ENCODE measurements at places on chromosomes 4 and X. TPM values are rescaled to one million over a fixed set of nuclear protein-coding genes. Genes with fewer than 3 reads are reported as not detected.

DNA sequence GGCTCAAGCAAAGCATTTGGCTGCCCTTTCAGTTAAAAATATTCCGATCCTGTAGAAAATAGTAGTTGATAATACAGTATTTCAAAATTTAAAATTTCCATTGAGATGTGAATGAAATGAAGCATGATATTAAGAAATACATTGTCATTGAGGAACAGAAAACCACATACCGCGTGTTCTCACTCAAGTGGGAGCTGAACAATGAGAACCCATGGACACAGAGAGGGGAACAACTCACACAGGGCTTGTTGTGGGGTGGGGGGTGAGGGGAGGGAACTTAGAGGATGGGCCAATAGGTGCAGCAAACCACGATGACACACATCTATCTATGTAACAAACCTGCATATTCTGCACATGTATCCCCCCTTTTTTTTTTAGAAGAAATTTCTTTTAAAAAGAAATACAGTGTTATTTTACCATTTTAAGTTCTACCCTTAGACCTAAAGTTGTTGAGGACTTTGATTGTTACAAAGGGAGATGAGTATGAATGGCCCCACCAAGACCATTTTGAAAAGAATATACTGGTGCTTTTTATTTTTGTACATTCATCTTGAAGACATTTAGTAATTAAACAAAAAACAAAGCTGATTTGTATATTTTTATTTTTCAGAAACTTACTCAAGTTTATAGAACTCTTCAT is 52.0 kb upstream of the IL13RA1 start:
- DNase-seq: no peak
- no peak overlapping the region for H3K4me3 ChIP-seq
- H3K4me1 ChIP-seq: peaks cover 2% of the 10 kb centered on the region

- H3K27me3 ChIP-seq: peaks cover 2% of the 10 kb centered on the region
- no peak for DNase-seq
- no peaks in the 10 kb centered on the region for H3K4me1 ChIP-seq
- no peak overlapping the region for H3K4me3 ChIP-seq
- H3K27ac ChIP-seq: no peak overlapping the region
Observed at GRCh38 chrX:2507196-2507595, 6.4 kb upstream of the DHRSX start.

DNA sequence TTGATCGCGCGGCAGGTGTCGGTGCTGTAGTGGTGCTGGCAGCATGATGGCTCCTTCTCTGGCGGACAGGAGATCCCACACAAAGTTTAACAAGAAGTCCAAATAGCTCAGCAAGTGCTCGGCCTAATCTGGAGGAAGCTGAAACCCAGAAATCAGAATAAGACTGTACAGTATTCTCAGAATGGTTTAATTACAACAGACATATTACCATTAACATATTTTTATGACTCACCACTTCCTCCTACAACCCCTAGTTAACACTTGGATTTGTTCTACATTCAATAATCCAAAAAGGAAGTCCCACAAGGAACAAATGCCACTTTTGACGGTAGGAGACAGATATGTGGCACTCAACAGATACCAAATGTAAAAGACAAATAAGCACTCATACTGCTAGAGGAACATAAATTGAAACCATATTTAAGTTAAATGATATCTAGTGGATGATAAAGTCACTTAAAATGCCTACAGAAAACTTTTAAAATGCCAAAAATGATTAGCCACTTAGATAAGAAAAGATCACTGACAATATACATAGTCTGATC is 91.2 kb downstream of the HUWE1 start:
- H3K4me3 ChIP-seq: no peak overlapping the region
- H3K4me1 ChIP-seq: peaks cover 3% of the 10 kb centered on the region
- DNase-seq: no peak
- no peaks in the 10 kb centered on the region for H3K27me3 ChIP-seq

DNA sequence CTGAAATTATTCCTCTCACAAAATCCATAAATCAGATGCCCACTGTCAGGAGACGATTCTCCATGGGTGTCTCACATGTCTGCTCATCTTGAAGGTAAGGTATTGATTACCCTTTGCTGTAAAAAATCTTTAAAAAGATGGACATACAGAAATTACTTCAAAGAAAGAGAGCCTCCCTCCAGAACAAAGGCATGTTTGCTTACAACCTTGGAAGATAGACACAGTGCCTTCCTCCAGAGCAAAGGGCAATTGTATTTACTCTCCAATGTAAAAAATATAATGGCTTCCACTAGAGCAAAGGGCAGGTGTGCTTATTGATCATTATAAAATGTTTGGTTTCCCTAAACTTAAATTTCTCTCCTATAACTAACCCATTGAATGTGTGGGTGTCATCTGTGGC is 616.2 kb downstream of the ANKRD50 start:
- no peaks in the 10 kb centered on the region for H3K4me1 ChIP-seq
- H3K27me3 ChIP-seq: no peaks in the 10 kb centered on the region
- H3K27ac ChIP-seq: no peak overlapping the region
- no peak for DNase-seq
- no peaks in the 10 kb centered on the region for H3K36me3 ChIP-seq

- H3K4me1 ChIP-seq: no peaks in the 10 kb centered on the region
- no peak for DNase-seq
- H3K27ac ChIP-seq: no peak overlapping the region
- H3K27me3 ChIP-seq: no peaks in the 10 kb centered on the region
- H3K36me3 ChIP-seq: no peaks in the 10 kb centered on the region
Observed at GRCh38 chrX:12751887-12752286, 39.3 kb upstream of the PRPS2 start.

DNA sequence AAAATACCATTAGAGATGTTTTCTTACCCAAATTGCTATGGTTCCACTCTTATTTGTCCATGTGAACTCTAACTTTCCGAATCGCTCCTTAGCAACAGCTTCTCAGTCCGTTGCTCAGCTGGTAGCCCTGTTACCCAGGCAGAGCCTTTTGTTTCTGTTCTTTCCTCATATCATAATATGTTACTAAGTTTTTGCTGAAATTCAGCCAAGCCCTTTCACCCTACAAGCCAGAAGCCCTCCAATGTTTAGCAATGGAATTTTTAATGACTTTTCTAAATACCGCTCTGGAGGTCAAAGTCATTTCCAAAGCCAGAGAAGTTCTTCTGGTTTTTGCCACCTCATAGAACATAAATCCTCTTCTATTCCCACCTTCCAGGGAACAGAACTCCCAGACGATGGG is 1029.5 kb downstream of the C4orf33 start:
- no peak overlapping the region for H3K27ac ChIP-seq
- no peaks in the 10 kb centered on the region for H3K4me1 ChIP-seq
- no peak overlapping the region for H3K4me3 ChIP-seq
- DNase-seq: no peak
- no peaks in the 10 kb centered on the region for H3K36me3 ChIP-seq

DNA sequence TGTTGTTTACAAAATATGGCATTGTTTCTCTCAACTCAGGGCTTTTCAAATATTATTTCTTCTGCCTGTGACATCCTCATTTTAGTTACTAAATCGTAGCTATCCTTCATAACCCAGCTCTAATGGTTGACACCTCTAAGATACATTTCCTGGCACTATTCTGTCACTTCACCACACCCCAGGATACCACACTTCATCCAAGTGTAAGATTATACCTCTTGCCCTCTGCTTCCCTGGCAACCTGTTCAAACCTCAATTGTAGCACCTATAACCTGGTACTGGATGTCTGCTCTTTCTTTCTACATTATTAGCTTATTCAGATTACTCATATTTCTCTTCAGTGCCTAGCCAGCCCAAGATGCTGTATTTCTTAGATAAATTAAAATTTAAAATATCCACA is 175.7 kb upstream of the SPIN4 start:
- no peak for DNase-seq
- H3K36me3 ChIP-seq: peaks cover 25% of the 10 kb centered on the region
- no peak overlapping the region for H3K4me3 ChIP-seq
- no peaks in the 10 kb centered on the region for H3K27me3 ChIP-seq
- no peak overlapping the region for H3K27ac ChIP-seq

DNA sequence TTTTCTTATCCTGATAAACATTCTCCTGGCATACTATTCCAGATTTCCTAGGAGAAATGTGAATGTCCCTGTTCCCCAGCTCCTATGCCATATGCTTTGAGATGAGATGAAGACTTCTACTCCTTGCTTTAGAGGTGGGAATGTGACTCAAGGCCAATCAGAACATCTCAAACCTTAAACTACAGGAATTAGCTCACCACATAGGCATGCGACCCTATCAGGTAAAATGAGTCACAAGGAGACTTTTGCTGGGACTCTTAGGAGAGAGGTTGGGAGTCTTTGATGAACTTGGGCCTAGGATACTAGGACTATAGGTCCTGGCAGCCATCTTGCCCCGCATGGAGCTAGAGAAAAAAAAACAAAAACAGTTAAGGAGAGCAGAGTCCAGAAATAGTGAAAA is 5.8 kb upstream of the USO1 start:
- no peak overlapping the region for H3K27ac ChIP-seq

The CLTRN gene
- total RNA-seq: 0.38 TPM

The CBR4 gene
- total RNA-seq: 26.8 TPM

The SLC26A1 gene
- total RNA-seq: not detected

The CLNK gene
- total RNA-seq: 0.18 TPM
